NCI-H1436 treated with DMSO at 0.1 percent for 48 hours (cell line): ENCODE measurements at places on chromosomes 1 and 21.

DNA sequence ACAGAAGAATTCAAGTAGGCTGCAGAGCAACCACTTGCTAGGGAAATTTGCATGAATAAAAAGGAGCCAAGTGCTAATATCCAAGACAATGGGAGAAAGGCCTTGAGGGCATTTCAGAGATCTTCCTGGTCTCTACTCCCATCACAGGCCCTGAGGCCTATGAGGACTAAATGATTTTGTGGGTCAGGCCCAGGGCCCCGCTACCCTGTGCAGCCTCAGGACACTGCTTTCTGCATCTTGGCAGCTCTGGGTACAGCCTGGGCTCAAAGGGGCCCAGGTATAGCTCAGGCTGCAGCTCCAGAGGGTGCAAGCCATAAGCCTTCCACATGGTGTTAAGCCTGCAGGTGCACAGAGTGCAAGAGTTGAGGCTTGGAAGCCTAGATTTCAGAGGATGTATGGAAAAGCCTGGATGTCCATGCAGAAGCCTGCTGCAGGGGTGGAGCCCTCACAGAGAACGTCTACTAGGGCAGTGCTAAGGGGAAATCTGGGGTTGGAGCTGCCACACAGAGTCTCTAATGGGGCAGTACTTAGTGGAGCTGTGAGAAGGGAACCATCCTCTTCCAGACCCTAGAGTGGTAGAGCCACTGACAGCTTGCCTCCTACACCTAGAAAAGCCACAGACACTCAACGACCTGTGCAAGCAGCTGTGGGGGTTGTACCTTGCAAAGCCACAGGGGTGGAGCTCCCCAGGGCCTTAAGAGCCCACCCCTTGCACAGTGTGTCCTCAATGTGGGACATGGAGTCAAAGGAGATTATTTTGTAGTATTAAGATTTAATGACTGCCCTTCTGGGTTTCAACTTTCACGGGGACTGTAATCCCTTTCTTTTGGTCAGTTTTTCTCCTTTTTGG is 13.7 kb upstream of the ACTRT2 start:
- no peak for DNase-seq

DNA sequence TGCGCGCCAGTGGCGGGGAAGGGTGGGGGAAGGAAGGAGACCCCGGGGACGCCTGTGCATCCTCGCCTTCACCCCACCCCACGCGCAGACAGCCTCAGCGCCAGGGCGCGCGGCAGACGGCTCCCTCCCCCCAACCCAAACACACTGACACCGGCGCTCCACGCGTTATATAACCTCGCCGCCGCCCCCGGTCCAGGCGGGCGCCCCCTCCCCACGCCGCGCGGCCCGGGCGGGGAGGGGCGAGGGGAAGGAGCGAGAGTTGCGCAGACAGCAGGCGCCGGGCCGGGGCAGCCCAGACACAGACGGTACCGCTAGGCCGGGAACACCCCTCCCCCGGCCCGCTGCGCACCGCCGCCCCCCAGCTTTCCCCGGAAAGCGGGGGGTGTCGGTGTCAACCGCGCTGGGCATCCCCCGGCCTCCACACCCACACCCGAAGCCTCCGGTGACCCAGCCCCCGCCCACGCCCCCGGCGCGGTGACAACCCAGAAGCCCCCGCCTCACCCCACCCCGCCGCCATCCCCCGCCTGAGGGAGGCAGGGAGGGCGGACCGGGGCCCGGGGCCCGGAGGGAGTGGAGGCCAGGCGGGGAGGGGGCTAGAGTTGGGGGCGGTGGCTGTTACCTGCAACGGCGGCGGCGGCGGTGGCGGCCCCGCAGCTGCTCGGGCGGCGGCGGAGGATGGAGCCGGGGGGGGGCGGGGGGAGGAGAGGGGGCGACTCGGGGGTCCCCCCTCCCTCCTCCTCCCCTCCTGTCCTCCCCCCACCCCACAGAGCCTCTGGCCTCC is 432 bp downstream of the AKT3 start:
- DNase-seq, result no peak

DNA sequence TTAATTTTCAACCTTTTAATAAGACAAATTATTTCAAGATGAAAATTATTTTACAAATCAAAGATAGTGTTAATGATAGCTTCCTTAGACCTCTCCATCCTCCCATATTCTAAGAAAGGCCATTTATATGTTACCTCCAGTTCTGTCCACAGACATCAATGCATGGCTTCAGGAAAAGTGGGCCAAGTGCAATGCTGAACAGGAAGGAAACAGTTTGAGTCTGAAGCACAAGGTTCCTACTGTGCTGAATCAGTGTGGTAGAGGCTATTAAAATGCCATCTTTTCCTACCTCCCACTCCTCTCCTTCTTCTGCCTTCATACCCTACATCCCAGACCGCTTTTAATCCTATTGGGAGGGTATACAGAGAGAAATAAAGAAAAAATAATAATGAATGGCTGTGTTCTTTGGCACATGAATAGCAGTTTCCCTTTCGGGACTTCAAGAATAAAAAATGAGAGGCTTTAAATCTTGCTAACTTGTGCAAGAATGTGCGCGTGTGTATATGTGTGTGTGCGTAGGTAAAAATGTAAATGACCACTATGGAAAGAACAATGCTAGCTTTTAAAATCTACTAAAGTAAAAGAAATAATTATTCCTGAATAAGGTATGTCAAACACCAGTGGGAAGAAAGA is 62.6 kb upstream of the C1orf105 start:
- DNase-seq, result no peak

DNA sequence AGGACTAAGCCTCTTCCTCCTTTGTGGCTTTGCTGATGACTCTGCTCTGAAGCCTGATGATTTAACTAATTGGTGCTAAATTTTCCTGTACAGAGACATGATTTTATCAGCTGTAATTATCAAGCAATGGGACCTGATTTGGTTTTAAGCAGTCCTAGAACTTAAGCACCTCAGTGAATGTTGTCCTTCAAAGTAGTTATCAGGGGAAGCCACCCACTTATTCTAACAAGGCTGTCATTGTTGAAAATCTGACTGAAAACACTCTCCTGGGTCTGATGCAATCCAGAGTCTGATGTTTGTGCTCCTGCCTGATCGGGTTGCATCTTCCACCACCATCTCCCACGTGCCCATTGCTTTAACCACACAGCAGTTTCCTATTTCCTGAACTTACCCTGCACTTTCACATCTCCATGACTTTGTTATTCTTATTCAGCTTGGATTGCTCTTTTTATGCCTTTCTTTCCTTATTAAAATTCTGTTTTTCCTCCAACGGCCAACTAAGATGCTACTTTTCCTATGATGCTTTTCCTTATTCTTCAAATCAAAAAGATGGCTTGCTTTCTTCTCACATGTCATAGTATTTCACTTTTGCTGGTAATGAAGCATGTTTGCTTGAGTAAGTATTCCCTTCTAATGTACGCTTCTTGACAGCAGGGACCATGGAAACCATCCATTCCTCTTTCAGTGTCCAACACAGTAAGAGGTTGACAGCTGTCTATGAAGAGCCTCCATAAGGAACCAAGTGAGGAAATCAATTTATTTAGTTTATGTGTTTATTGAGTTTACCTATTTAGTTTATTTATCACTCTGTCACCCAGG is 55.0 kb downstream of the S1PR1 start:
- DNase-seq, result no peak
